ENCODE measurements at places on chromosomes 16 and 17.

DNA sequence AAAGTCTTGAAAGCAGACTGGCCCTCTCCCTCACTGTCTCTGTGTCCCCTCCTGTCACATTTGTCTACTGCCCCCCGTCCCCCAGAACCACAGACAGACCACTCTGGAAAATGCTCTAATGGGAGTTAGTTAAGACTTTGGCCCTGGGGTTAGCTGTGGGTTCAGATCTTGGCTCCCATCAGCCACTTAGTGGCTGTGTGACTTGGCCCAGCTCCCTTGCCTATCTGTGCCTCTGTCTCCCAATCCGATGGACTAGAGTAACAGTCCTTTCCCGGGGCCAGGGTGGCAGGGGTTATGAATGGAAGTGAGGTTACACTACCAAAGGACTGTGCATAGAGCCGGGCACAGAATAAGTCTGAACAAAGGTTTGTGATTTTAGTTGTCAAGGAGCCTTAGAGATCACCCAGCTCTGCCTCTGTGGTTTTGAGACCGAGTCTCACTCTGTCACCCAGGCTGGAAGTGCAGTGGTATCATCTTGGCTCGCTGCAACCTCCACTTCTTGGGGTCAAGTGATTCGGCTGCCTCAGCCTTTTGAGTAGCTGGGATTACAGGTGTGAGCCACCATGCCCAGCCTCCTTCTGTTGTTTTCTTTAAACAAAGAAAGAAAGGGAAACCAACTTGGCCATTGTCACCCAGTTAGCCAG, 23.7 kb downstream of the PPL start:
- no peak for DNase-seq

DNA sequence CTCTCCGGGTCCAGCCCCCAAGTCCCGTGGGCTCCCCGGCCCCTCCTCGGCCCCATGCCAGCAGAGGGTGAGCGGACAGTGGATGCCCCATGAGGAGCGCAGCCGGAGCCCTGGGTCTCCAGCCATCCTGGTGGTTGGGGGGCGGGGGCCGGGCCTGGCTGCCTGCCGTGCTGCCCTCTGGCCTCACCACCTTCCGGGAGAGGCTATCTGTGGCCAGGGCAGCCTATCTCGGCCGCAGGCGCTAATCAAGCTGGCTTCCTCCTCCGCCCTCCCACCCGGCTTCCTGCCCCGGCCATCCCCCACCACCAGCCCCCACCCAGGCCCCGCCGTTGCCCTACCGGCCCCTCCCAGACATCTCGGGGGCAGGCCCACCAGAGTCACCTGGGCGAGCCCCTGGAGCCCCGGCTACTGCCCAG, 46.8 kb downstream of the ZFPM1 start:
- no peak for DNase-seq

DNA sequence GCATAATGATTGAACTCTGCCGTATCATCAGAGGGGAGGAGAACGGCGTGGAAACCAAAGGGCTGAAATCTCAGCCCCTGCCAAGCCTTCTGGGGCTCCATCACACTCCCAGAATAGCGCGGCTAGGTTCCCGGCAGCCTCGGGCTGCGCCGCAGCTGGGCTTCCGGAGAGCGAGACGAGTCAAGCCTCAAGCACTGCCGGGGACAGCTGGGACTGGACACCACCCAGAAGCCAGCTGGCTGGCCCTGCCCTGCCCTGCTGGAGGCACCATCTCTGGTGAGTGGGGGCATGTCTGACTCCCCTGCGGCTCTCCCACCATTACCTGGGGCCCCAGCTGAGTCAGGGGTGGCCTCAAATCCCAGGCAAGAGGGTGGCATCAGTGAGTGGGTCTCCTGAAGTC, 7.2 kb upstream of the GPRC5C start:
- no peak for DNase-seq

DNA sequence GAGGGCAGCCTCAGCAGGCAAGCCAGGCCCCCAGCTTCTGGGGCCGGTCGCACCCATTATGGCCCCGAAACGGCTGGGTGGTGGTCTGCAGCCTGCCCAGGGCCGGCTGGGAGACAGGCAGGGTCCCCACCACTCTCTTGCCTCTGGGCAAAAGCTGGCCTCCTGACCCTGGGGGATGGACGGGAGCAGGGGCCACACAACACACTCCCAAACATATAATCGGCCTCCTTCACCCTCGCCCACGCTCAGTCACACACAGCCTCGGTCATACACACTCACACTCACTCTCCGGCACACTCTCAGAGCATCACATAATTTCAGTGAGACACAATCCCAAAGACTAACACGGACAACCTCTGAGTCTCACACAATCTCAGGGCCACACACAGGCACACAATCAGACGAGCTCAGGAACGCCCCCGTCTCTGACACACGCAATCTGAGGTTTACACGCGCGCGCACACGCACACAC, 589 bp downstream of the PEMT start:
- DNase-seq: no peak

DNA sequence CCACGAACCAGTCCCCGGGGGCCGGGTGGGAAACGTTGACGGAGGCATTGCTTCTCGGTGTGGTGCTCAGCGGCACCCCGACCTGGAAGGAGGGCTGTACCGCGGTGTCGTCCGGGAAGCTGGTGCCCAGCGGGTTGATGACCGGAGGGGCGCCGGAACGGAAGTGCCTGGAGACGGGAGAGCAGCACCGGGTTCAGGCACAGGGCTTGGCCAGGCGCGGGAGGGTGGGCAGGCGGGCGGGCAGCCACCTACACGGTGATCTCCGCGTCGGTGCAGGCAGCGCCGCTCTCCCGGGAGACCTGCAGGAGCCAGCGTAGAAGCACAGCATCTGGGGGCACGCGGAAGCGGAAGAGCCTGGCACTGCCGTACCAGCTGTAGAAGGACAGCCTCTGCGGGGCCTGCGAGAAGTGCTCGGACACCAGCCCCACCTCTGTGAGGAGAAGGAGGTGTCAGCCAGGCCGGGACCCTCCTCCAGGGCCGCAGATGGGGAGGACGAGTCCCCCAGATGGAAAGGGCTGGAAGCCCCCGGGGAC, 4.3 kb downstream of the PGAP6 start:
- DNase-seq: no peak

DNA sequence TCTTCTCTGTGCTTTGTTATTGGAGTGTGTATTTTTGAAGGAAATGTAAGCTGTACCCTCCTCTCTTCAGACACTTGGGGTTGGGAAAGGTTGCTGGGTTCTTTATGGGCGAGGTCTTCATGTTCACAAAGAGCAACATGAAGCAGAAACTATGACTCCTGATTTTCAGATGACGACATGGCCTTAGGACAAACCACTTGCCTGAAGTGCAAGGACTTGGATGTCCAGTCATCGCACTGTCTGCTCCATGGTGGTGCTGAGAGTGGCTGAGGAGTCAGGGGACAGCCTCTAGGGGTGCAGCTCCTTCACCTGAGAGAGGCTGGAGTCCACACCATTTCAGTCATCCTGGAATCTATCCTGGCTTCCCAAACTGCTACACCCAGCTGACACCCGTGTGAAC, 183.9 kb upstream of the CDH5 start:
- no peak for DNase-seq

GRCh38 chr17:30905742-30906100, 317 bp downstream of the TEFM start:
- DNase-seq: peak; percentile 20

- DNase-seq: no peak
Measured at GRCh38 chr17:58783380-58783779, 27.7 kb downstream of the PPM1E start.
